ENCODE measurements at places on chromosomes 12 and 14. TPM values are rescaled to one million over a fixed set of nuclear protein-coding genes. Genes with fewer than 3 reads are reported as not detected.

TMEM119 gene
- total RNA-seq, result 48.3 TPM

CLEC7A gene
- total RNA-seq, result not detected

MYL2 gene
- not detected for total RNA-seq

EEF1AKMT3 gene
- 14.8 TPM for total RNA-seq

HPD gene
- not detected for total RNA-seq

P2RX7 gene
- 0.39 TPM for total RNA-seq

GRCh38 chr14:95256002-95256775 lies 63.5 kb downstream of the CLMN start:
- H3K36me3 ChIP-seq, result no peaks in the 10 kb centered on the region
- H3K4me1 ChIP-seq, result peaks cover 21% of the 10 kb centered on the region
- no peak for DNase-seq

GRCh38 chr12:103456006-103456405 lies 39.8 kb downstream of the C12orf42 start:
- no peak overlapping the region for H3K4me3 ChIP-seq
- H3K4me1 ChIP-seq, result no peaks in the 10 kb centered on the region
- H3K27ac ChIP-seq, result no peak overlapping the region
- peaks cover 2% of the 10 kb centered on the region for H3K27me3 ChIP-seq
- no peaks in the 10 kb centered on the region for H3K36me3 ChIP-seq
- DNase-seq, result no peak

DNA sequence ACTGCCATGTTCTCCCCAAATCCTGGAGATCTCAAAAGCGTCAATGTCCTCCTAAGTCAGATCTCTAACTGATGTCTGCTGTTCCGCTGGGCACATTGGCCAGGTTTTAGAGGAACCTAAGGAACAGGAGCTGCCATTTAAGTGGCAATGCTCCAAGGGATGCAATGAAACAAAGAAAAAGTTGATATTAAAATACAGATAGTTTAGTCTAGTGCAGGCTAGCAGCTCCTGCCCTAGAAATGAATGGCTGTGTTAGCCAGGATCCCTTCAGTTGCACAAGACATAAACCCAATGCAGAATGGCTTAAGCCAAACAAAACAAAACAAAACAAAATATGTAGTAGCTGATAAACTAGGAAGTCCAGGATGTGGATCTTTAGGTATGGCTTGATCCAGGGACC lies 144.1 kb downstream of the HMGA2 start:
- peaks cover 20% of the 10 kb centered on the region for H3K4me1 ChIP-seq
- peaks cover 6% of the 10 kb centered on the region for H3K36me3 ChIP-seq
- no peak overlapping the region for H3K27ac ChIP-seq
- H3K4me3 ChIP-seq, result no peak overlapping the region
- no peaks in the 10 kb centered on the region for H3K27me3 ChIP-seq

DNA sequence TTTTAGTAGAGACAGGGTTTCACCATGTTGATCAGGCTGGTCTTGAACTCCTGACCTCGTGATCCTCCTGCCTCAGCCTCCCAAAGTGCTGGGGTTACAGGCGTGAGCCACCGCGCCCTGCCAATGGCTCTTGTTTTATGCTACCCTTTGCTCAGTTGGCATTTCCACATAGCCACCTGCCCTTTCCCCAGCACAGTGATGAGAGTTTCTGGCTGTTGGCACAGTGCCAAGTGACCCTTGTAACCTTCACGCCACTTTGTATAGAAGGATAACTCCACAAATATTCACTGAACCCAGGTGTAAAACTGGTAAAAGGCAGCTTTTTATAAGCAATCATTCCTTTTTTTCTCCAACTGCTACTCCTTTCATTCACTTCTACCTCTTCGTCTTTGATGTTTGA lies 18.5 kb upstream of the CCDC175 start:
- peaks cover 27% of the 10 kb centered on the region for H3K27me3 ChIP-seq
- no peak overlapping the region for H3K27ac ChIP-seq
- H3K4me3 ChIP-seq, result no peak overlapping the region
- H3K4me1 ChIP-seq, result no peaks in the 10 kb centered on the region
- no peak for DNase-seq
- no peaks in the 10 kb centered on the region for H3K36me3 ChIP-seq

DNA sequence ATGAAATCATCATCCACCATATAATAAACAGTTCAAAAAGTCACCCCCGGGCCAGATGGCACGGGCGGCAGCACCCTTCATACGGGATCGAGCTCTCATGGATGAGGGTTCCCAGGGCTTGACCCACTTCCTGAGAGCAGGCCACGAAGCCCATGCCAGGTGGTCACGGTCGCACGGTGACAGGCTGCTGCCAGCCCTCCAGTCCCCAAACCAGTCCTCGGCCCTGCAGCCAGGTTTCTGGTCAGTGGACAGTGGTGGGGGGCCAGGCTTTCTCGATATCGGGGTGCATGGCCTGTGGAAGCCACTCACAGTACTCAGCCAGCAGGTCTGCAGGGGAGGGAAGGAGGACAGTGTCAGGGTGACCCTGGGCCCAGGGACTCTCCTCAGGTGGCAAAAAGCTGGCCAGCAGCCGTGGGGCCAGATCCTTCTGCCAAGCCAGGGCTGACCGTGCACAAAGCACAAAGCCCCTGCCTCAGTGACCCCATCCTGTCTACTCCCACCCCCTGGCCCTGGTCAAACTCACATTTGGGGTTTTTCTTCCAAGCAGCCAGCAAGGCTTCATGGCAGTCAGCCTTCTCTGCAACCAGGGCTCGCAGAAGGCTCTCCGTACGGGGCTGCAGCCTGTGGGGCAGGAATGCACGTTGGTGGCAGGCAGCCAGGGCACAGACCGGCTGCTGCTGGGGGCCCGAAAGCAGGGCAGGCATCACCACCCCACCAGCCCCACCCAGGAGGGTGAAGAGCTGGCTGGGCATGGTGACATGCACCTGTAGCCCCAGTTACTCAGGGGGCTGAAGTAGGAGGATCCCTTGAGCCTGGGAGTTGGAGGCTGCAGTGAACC lies 33.3 kb upstream of the UBC start:
- DNase-seq, result no peak
- no peak overlapping the region for H3K4me3 ChIP-seq
- H3K4me1 ChIP-seq, result no peaks in the 10 kb centered on the region
- H3K27ac ChIP-seq, result no peak overlapping the region
- H3K27me3 ChIP-seq, result no peaks in the 10 kb centered on the region
- peaks cover 13% of the 10 kb centered on the region for H3K36me3 ChIP-seq

DNA sequence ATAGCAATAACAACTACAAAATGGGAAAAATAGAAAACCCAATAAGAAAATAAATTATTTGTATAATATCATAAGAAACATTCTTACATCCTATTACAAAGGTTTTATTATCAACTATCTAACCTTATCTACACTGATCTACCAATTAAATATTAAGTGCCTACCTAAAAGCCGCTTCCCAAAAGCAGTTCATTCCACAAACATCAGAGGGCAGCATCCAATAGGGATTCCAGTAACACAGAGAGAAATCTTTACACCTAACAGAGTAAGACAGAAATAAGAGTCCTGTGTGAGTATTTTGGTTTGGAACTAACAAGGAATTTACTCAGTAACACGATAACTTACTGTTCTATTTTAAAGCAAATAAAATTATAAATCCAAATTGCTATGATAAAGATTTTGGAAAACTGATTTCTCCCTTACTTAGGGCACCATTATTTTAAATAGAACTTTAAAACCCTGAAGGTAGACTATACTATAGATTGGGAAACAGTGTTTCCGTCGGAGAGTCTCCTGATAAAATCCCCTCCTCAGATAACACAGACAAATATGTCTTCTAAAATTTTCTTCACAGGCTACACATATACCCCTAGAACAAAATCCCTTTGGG lies 15.0 kb downstream of the GXYLT1 start:
- no peak for DNase-seq
- no peak overlapping the region for H3K4me3 ChIP-seq

- no peak overlapping the region for H3K27ac ChIP-seq
- H3K36me3 ChIP-seq, result no peaks in the 10 kb centered on the region
- H3K27me3 ChIP-seq, result peaks cover 34% of the 10 kb centered on the region
- no peak for DNase-seq
These were observed 20.5 kb upstream of the PPP2R5C start for GRCh38 chr14:101740981-101741380.

DNA sequence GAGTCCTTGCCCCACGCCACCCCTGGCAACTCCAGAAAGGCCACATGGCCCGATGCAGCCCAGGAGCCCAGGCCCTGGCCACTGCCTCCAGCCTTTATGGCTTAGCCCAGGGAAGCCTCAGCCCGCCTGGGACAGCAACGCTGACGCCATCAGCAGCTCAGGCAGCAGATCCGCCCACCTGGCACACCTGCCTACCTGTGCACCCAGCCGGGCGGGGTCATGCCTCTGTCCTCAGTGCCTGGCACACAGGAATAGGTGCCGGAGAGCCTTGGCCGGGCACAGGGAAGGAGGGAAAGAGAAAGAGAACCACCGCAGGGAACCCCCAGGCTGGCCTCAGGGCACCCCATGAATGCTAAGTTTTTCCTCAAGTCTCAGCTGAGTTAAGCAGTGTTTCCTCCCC lies 21.1 kb downstream of the BEGAIN start:
- H3K4me1 ChIP-seq, result peaks cover 9% of the 10 kb centered on the region
- H3K4me3 ChIP-seq, result peak overlapping the region; percentile 3

GRCh38 chr12:110742096-110742717 lies 484 bp downstream of the PPP1CC start:
- peak overlapping the region; percentile 89 for H3K27ac ChIP-seq
- peak overlapping the region; percentile 99 for H3K4me3 ChIP-seq
- DNase-seq, result peak; percentile 67
- no peaks in the 10 kb centered on the region for H3K36me3 ChIP-seq

GRCh38 chr12:89345830-89346740 lies 6.2 kb downstream of the DUSP6 start:
- peak overlapping the region; percentile 18 for H3K27ac ChIP-seq
- DNase-seq, result no peak
- peak overlapping the region; percentile 39 for H3K4me3 ChIP-seq

DNA sequence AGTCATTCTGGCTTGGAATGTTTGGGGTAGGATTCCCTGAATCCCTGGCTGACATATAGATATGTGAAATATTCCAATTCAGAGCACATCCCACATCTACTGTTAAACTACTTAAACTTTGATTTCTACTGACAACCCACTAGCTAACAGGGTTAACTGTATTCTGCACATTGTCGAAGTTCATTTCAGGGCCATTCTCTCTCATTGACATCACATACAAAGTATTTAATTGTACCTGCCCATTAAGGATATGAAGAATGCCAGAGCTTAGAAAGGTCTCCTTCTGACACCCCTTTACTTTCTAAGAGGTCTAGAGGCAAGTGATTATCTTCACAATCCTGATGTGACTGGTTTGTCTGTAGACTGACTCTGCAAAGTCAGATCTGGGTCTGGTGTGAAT lies 2.8 kb upstream of the DCN start:
- no peak for DNase-seq
- H3K27me3 ChIP-seq, result no peaks in the 10 kb centered on the region

DNA sequence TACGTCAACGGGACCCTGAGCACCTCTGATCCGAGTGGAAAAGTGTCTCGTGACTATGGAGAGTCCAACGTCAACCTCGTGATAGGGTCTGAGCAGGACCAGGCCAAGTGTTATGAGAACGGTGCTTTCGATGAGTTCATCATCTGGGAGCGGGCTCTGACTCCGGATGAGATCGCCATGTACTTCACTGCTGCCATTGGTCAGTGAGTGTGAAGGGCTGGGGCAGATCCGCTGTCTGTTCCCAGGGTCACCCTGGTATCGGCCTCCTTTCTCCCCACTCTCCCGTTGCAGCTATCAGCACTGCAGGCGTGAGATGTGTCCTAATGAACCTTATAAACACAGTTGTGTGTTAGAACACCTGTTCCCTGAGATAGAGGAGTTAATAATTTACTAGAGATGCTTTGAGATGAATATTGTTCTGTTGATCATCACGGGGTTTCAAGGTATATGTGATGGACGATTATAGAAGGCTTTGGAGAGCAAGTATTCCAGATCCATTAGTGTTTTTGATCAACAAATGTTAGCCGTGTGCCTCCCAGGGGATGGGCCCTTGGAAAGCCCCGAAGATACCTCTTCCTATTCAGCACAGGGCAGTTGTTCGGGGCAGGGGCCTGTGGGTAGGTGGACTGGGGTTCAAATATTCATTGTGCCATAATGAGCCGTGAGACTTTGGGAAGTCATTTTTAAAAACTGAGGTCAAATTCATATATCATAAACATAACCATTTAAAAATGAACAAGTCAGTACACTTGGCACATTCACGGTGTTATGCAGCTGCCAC lies 33.6 kb downstream of the ADGRD1 start:
- no peaks in the 10 kb centered on the region for H3K4me1 ChIP-seq
- peaks cover 21% of the 10 kb centered on the region for H3K27me3 ChIP-seq
- H3K4me3 ChIP-seq, result no peak overlapping the region
- DNase-seq, result no peak
- no peak overlapping the region for H3K27ac ChIP-seq

DNA sequence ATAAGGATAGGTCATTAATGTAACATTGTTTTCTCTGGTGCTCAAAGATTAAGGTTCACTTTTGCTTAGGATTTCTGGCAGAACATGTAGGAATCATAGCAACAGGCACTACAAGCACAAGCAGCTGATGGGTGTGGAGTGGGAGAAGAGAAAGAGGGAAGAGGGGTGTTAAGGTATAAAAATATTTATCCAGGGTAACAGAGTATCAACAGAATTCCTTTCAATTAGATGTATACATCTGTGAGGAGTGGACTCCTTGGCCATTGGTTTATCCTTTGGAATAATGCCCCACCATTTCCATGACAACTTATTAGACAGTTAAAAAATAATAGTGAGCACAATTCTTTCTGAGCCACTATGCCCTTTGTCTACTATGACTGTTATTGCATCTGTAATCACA lies 388.3 kb upstream of the DDHD1 start:
- no peak overlapping the region for H3K4me3 ChIP-seq
- no peaks in the 10 kb centered on the region for H3K27me3 ChIP-seq
- H3K4me1 ChIP-seq, result peaks cover 47% of the 10 kb centered on the region
- DNase-seq, result no peak

All from chondrocyte (in vitro differentiated cells).